ENCODE measurements at places on chromosomes 4 and X. TPM values are rescaled to one million over a fixed set of nuclear protein-coding genes. Genes with fewer than 3 reads are reported as not detected.

Gene GAGE1
- total RNA-seq: 0.54 TPM

Gene CENPI
- 0.92 TPM for total RNA-seq

Gene ABRAXAS1
- 27.3 TPM for total RNA-seq

Gene FGF2
- total RNA-seq: 0.13 TPM

Gene DNAAF6
- total RNA-seq: not detected

Gene CABS1
- total RNA-seq: not detected
